ENCODE measurements at places on chromosomes 13 and 19.

- no peak for DNase-seq
- H3K4me1 ChIP-seq, result no peaks in the 10 kb centered on the region
- no peak overlapping the region for H3K27ac ChIP-seq
- no peaks in the 10 kb centered on the region for H3K27me3 ChIP-seq
- no peak overlapping the region for H3K4me3 ChIP-seq
Measured at GRCh38 chr19:54526972-54527371, 24.3 kb downstream of the LAIR2 start.

GRCh38 chr19:2040647-2041432 lies 10.2 kb downstream of the MKNK2 start:
- H3K4me1 ChIP-seq, result peaks cover 21% of the 10 kb centered on the region
- H3K27ac ChIP-seq, result peak overlapping the region; percentile 85
- H3K27me3 ChIP-seq, result no peaks in the 10 kb centered on the region
- peaks cover 35% of the 10 kb centered on the region for H3K36me3 ChIP-seq
- DNase-seq, result no peak

- H3K27me3 ChIP-seq, result no peaks in the 10 kb centered on the region
- no peaks in the 10 kb centered on the region for H3K4me1 ChIP-seq
- no peak for DNase-seq
Measured at GRCh38 chr13:19158006-19158405, 23.6 kb downstream of the TUBA3C start.

- peak overlapping the region; percentile 55 for H3K27ac ChIP-seq
- H3K36me3 ChIP-seq, result no peaks in the 10 kb centered on the region
- peaks cover 23% of the 10 kb centered on the region for H3K27me3 ChIP-seq
- DNase-seq, result no peak
Measured at GRCh38 chr19:46654621-46655152, 6.3 kb downstream of the DACT3 start.

GRCh38 chr19:49472936-49473335 lies 1.1 kb upstream of the FLT3LG start:
- H3K4me3 ChIP-seq, result no peak overlapping the region
- no peaks in the 10 kb centered on the region for H3K27me3 ChIP-seq
- no peaks in the 10 kb centered on the region for H3K36me3 ChIP-seq
- no peak for DNase-seq
- H3K27ac ChIP-seq, result peak overlapping the region; percentile 27

DNA sequence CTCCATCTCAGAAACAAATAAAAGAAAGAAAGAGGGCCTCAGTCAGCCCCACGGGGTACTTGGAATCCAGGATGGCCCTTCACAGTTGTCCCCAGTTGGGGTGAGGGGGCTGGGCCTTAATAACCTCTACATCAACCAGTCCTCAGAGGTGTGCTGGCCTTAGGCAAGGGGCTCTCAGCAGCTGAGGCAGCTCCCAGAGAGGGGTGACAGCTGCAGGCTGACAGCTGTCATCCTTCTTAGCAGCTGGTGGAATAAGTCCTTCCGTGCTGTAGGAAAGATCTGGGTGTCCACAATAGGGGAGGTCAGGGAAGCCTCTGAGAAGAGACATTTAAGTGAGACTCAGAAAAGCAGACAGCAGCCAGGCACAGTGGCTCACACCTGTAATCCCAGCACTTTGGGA lies 7.4 kb downstream of the BCAM start:
- DNase-seq, result no peak
- H3K27me3 ChIP-seq, result no peaks in the 10 kb centered on the region
- no peaks in the 10 kb centered on the region for H3K36me3 ChIP-seq
- no peak overlapping the region for H3K27ac ChIP-seq
- H3K4me3 ChIP-seq, result no peak overlapping the region

DNA sequence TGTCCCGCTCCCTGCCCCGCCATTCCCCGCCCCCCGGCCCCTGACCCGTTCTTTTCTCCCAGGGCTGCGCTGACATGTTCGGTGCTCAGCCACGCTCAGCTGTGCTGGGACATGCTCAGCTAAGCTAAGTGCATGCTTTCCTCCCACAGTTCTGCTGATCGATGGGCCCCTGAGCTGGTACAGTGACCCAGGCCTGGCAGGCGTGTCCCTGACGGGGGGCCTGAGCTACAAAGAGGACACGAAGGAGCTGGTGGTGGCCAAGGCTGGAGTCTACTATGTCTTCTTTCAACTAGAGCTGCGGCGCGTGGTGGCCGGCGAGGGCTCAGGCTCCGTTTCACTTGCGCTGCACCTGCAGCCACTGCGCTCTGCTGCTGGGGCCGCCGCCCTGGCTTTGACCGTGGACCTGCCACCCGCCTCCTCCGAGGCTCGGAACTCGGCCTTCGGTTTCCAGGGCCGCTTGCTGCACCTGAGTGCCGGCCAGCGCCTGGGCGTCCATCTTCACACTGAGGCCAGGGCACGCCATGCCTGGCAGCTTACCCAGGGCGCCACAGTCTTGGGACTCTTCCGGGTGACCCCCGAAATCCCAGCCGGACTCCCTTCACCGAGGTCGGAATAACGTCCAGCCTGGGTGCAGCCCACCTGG lies 3.7 kb downstream of the TNFSF9 start:
- H3K27me3 ChIP-seq, result peaks cover 5% of the 10 kb centered on the region
- H3K4me3 ChIP-seq, result no peak overlapping the region
- H3K27ac ChIP-seq, result no peak overlapping the region

DNA sequence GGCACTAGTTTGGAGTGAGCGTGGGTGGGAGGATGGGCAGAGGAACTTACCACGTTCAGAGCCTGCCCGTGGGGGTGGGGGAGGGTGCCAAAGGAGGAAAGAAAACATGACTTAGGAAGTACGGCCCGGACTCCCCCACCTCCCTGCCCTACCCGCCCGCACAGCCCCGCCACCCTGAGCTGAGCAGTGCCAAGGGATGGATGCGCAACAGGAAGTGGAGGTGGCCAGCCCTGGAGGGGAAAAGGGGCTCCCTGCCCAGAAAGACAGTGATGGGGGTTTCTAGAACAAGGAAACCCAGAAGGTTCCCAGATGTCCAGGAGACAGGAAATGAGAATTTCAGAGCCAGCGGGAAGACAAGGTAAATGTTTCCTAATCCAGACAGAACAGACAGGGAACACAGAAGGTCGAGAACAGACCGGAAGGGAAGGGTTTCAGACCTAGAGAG lies 6.3 kb downstream of the TEAD2 start:
- no peak overlapping the region for H3K27ac ChIP-seq
- H3K4me3 ChIP-seq, result no peak overlapping the region
- no peaks in the 10 kb centered on the region for H3K4me1 ChIP-seq
- no peaks in the 10 kb centered on the region for H3K36me3 ChIP-seq
- DNase-seq, result no peak

- no peaks in the 10 kb centered on the region for H3K4me1 ChIP-seq
- no peak overlapping the region for H3K4me3 ChIP-seq
- no peaks in the 10 kb centered on the region for H3K27me3 ChIP-seq
- no peaks in the 10 kb centered on the region for H3K36me3 ChIP-seq
Measured at GRCh38 chr13:105908586-105908985, 626.9 kb downstream of the EFNB2 start.

GRCh38 chr19:14166999-14167575 lies 30.7 kb upstream of the ASF1B start:
- H3K27me3 ChIP-seq, result no peaks in the 10 kb centered on the region
- DNase-seq, result no peak
- H3K36me3 ChIP-seq, result no peaks in the 10 kb centered on the region
- H3K4me1 ChIP-seq, result no peaks in the 10 kb centered on the region
- H3K4me3 ChIP-seq, result no peak overlapping the region

DNA sequence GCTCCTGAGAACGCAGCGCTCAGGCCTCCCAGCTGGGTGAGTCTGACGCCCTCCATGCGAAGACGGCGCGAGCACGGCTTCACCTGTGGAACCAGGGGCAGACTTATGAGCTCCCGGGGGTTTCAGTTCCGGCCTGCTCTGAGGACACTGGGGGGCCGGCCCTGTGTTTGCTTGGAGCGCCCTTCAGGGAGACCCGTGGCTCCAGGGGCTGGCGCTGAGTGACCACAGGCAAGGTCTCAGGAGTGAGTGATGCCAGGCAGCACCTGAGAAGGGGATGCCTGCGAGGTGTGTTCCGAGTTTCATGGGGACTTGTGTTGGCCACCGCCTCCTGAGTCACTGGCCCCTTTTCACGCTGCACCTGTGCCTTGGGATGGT lies 4.5 kb downstream of the MCF2L start:
- peaks cover 4% of the 10 kb centered on the region for H3K27me3 ChIP-seq
- H3K4me1 ChIP-seq, result no peaks in the 10 kb centered on the region
- DNase-seq, result no peak
- H3K4me3 ChIP-seq, result no peak overlapping the region
- H3K36me3 ChIP-seq, result no peaks in the 10 kb centered on the region
- H3K27ac ChIP-seq, result no peak overlapping the region

DNA sequence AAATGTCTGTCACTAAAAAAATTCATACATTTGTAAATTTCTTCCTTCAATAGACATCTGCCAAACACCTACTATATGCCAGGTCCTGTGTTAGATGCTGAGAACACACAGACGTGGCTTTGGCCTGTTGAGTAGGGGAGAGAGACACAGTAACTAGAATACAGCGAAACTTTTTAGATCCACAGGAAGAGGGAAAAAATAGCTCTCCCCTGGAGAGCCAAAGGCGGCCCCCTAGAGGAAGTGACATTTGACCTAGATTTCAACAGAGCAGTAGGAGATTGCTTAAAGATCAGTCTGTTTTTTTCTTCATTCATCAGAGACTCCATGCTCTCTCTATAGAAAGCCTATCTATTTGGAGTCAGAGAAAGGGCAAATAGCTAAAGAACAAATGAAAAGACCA lies 11.3 kb downstream of the LCP1 start:
- no peak overlapping the region for H3K4me3 ChIP-seq
- H3K4me1 ChIP-seq, result no peaks in the 10 kb centered on the region
- no peaks in the 10 kb centered on the region for H3K36me3 ChIP-seq

GRCh38 chr13:94842901-94843300 lies 130.6 kb upstream of the SOX21 start:
- DNase-seq, result no peak
- H3K27ac ChIP-seq, result no peak overlapping the region
- no peaks in the 10 kb centered on the region for H3K4me1 ChIP-seq

DNA sequence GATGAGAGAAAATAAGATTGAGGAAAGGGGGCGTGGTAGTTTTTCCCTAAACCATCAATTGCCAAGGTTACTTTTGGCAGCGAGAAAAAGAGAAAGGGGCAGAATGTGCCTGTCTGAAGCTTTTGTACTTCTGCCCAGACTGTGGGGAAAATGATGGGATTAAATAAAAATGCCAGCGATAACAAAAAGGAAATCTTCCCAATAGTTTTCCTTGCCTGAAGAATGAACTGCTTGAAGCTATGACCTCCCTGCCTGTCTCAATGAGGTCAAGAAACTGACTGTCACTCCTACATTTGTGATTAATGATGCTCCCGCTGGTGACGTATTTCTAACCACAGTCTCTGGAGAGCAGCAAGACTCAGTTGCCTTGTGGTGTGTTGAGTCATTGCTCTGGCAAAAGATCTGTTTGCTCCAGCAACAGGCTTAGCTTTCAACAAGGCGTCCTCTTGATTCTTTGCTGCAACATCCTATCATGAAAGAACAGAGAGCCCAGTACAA lies 1051.5 kb downstream of the DIAPH3 start:
- no peak overlapping the region for H3K27ac ChIP-seq
- no peaks in the 10 kb centered on the region for H3K27me3 ChIP-seq
- DNase-seq, result no peak
- H3K4me1 ChIP-seq, result no peaks in the 10 kb centered on the region
- no peaks in the 10 kb centered on the region for H3K36me3 ChIP-seq
- H3K4me3 ChIP-seq, result no peak overlapping the region

DNA sequence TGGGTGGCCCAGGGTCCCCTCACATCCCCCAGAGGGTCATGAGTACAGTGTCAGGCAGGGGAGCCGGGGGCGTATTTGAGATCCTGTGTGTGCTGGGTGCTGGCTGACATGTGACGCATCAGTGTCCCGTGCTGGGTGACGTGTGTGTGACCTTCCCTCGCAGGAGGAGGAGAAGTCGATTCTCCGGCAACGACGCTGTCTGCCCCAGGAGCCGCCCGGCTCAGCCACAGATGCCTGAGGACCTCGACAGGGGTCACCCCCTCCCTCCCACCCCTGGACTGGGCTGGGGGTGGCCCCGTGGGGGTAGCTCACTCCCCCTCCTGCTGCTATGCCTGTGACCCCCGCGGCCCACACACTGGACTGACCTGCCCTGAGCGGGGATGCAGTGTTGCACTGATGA lies 25.8 kb downstream of the PNPLA6 start:
- peaks cover 4% of the 10 kb centered on the region for H3K36me3 ChIP-seq
- no peak for DNase-seq
- H3K27me3 ChIP-seq, result no peaks in the 10 kb centered on the region
- no peaks in the 10 kb centered on the region for H3K4me1 ChIP-seq
- no peak overlapping the region for H3K4me3 ChIP-seq
- no peak overlapping the region for H3K27ac ChIP-seq

DNA sequence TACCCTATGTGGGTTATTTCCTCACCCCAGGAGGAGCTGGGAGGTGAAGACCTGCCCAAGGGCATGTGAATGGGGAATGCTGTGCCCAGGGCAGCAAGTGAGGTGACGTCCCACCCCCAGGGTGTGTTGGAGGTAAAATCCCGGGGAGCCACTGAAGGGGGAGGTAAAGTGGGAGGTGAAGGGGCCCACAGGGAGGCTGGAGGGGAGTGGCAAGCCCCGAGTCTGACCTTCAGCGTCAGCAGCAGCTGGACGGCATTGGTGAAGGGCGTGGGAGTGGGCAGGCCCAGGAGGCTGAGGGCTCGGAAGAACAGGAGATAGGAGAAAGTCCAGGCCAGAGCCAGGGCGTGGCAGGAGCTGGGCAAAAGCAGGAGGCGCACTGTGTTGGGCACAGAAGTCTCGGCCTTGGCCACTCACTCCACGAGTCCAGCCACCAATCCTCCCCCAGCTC lies 2.4 kb downstream of the MBOAT7 start:
- DNase-seq, result peak; percentile 90
- H3K4me1 ChIP-seq, result peaks cover 9% of the 10 kb centered on the region
- H3K27me3 ChIP-seq, result no peaks in the 10 kb centered on the region
- H3K4me3 ChIP-seq, result no peak overlapping the region
- H3K36me3 ChIP-seq, result no peaks in the 10 kb centered on the region
- peak overlapping the region; percentile 99 for H3K27ac ChIP-seq

DNA sequence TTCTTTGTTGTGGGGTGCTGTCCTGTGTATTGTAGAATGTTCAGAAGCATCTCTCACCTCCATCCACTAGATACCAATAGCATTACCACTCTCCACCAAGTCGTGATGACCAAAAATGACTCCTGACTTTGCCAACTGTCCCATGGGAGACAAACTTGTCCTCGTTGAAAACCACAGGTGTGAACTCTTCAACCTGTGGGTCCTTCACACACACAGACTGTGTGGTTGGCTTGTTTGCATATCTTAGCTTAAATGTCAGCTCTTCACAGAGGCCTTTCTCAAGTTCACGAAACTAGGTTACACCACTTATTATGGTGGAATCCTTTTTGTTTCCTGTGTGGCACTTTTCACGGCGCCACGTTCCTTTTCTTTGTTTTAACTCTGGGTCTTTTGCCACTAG lies 6.8 kb downstream of the GPC5 start:
- no peaks in the 10 kb centered on the region for H3K36me3 ChIP-seq
- H3K4me3 ChIP-seq, result no peak overlapping the region
- H3K27me3 ChIP-seq, result peaks cover 2% of the 10 kb centered on the region
- no peaks in the 10 kb centered on the region for H3K4me1 ChIP-seq
- H3K27ac ChIP-seq, result no peak overlapping the region

DNA sequence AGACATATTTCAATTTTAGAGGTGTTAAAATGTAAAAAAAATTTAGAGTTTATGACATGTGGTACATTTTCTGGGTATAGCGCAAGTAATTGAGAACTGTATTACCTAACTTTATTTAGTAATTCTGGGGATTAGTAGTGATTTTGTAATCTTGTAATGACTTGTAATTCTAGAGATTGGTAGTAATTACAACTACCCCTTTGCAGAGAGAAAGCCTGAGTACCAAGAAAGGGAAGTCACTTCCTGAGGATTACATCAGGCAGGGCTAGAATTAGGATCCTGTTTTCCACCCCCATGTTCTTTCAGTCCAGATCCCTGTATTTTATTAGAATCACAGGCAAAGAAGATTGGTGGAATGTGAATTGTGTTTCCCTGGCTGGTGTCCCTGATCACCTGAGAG lies 274.9 kb downstream of the KCNRG start:
- H3K27ac ChIP-seq, result no peak overlapping the region
- H3K4me3 ChIP-seq, result no peak overlapping the region
- H3K4me1 ChIP-seq, result no peaks in the 10 kb centered on the region
- H3K36me3 ChIP-seq, result no peaks in the 10 kb centered on the region
